ENCODE measurements at places on chromosomes 12 and 14.

DNA sequence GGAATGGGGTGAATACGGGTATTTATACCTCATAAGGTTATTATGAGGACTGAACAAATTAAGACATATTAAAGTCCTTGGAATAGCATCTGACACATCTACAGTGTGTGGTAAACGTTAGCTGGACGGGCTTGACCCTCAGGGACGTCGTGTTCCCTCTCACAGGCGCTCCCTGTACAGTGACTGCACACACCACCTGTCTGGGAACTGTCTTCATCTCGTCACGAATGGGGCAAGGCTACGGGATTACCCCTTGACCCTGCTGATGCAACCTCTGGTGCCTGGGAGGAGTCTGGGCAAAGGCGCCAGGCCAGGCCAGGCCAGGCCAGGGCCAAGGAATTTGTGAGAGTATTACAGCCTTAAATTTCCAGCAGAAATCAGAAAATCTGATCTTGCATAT lies 191.1 kb downstream of the CALM1 start:
- no peak for DNase-seq

DNA sequence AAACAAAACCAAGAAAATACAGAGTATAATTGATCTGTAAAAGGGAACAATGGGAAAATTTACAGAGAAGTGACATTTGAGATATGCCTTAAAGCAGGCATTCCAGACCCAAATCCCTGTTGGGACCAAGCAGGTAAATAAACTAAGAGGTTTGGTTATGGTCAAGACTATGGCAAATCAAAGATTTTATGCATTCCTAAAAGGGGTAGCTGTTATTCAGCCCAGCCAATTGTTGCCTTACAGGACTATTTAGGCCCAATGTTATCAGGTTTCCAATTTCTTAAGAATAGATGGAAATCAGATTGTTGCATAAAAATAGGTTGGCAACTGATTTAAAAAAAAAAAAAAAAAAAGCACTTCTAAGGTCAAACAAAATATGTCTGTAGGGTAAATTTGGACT lies 5.3 kb downstream of the DNAI7 start:
- DNase-seq = no peak

DNA sequence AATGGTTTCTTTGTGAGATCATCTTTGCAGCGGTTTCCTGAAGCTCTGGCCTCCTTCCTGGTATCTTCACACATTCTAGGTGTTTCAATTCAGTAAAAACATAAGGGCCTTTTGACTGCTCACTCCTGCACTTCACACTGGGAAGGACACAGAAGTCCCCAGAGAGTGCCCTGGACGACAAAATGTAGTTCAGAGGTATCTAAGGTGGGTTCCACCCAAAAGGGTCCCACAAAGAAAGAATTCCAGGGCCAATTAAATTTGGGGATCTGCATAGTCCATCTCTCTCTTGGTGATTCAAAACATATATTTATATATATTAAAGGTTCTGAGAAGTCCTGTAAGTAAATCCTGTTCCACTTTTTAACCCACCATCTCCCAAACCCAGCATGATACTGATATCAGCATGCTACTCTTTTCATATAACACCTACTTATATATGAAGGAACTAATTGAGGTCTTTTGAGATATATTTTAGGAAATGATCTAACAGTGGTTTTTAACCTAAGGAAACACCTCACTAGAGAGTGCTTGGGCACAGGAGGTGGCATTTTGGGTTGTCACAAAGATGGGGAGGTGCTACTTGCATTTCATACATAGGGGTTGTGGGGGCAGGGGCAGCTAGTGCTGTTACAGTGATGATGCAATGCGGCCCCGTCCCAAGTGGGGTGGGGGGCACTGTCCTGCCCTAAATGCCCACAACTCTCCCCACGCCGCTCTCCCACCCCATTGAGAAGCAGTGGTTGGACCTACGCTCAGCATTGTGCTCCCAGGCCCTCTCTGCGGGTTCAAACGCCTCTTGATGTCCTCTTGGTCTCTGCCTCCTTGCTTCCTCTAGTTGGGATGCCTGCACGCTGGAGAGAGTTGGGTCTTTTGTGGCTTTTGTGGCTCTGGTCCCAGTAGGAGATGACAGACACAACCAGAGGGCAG lies 109.4 kb downstream of the ARF6 start:
- DNase-seq = peak; percentile 51

- DNase-seq = no peak
Observed at GRCh38 chr14:23307687-23308644, 1.3 kb downstream of the BCL2L2 start.

GRCh38 chr12:50326590-50327284 lies 43.4 kb upstream of the LIMA1 start:
- DNase-seq = peak; percentile 95

- DNase-seq = no peak
Observed at GRCh38 chr14:73236752-73237218, 521 bp upstream of the PAPLN start.

DNA sequence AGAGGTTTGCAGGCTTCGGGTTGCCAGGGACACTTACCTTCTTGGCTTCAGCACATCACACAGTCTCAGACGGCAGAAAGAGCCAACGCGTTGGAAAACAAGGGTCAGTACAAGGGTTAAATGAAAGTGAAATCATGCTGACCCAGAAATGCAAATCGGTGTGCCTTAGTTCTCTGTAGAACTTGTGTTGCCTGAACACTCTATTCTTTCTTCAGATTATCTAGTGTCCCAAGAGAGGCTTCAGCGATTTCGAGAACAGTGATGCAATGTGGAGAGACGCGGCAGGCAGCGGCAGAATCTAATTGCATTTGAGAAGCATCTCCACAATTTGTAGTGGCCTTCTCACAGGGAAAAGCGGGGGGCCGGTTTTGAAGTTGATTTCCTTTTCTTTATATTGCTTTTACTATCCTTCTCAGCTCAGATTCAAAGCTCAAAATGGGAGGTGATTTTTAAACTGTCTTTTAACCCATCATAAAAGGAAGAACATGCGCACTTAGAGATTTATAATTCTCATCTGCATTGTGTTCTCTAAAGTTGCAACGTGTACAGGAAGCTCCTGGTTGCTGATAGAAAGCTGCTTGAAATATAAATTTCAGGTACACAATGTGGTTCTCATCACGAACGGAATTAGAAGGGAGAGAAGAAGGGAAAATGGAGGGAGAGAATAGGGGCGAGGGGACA lies 67.8 kb upstream of the EGLN3 start:
- DNase-seq = peak; percentile 97

DNA sequence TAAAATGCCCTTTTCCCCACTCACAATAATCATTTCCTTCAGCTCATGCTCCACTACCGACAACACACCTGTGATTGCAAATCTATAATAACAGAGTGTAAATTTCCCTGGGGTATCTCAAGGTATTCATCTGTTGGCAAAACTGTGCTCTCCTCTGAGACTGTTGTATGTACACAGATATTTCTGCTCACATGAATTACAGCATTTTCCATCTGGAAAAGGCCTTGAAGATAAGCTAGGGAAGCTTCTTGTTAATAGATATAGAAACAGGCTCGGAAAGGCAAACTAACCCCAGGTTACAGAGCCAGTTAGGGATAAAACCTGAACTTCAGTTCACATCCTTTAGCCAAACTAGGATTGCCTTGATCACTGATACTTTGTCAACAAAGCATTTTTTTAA lies 210.4 kb upstream of the KRR1 start:
- DNase-seq = no peak

DNA sequence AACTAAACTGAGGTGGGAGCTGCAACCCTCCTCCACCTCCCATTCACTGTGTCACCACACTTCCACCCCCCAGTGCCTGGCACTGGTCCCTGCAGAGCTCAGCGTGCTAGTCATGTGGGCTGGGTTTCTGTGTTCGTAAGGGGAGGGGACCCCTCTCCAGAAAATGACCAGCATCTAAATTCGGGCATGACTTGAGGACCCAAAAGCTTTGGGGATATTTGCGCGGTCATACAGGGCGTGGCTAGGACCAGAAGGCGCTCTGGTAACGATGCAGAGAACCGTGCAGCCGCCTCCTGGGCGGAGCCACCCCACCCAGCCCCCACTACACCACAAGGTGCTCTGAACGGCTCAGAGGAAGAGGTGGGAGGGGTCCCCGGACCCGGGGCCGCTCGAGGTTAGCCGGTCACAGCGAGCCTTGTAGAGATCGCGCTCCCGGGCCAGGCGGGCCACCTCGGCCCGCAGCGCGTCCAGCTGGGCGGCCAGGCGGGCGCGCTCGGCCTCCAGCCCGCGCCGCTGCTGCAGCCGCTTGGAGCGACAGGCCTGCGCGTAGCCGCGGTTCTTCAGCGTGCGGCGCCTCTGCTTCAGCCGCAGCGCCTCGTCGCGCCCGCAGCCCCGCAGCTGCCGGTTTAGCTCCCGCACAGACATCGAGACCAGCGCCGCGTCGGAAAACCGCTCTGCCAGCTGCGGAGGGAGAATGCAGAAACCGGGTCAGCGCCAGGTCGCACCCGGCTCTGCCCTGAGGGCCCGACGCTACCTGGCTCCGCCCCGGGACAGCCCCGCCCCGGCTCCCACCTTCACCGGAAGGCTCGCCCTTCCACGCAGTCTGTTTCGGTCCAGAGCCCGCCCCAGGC lies 9.8 kb downstream of the CPNE6 start:
- peak; percentile 86 for DNase-seq

GRCh38 chr12:72275526-72275925 lies 3.4 kb downstream of the TRHDE start:
- DNase-seq = no peak

DNA sequence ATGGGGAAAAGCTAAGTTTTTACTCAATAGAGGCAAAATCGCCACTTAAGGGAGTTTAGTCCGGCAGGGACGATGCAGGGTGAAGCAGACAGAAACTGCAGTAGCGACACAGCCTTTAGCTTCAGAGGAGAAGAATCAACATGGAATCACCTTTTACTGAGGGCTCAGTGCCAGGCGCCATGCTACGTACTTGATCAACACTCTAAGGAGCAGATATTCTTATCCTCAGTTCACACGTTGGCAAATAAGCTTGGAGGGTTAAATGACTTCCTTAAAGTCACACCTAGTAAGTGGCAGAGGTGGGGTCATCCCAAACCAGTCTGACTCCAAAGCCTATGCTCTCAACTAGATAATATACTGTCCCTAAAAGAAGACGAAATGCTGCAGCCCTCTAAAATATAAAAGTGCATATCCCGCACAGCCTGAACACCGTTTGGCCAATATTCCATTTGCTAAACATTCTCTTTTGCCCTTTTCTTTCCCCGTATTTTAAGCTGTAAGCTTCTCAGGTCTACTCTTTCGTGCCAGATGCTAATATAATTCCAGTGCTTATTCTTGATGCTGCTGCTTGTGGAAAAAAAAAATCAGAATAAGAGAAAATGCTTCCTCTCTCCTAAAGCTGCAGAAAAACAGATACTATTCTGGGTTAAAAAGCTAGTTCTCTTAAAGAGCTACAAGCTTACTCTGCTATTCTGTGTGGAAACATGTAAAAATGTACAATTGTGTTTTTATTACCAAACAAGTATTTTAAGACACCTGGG lies 10.9 kb downstream of the CCDC92 start:
- DNase-seq = no peak

GRCh38 chr12:117188961-117189724 lies 1.1 kb downstream of the FBXO21 start:
- no peak for DNase-seq

GRCh38 chr14:82387699-82388098 lies 854.0 kb upstream of the SEL1L start:
- DNase-seq = no peak

DNA sequence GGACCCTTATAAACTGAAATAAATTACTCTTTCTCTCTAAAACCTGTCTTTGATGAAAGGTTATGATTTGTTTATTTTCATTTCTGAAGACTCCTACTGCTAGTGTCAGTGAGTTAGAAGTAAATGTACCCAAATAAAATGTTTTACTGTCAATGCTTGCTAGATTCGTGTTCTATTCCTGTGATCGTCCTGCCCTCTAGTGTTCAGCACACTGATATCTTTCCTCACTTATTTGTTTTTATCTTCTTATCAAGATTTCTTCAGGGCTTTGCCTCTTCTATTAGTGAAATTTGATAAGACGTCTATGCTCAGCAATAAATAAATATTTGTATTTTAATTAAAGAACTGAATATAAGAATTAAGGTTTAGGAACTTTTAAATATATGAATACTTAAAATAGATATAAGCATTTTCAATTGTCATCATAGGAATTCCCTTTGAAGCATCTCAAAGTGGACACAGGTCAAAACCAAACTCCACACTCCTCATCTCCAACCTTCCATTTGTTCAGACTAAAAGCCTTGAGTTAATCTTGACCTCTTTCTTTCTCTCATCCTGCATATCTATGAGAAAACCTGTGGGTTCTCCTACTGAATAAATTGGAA lies 75.8 kb downstream of the C12orf50 start:
- DNase-seq = no peak

GRCh38 chr14:97781961-97782360 lies 984.8 kb downstream of the VRK1 start:
- no peak for DNase-seq

DNA sequence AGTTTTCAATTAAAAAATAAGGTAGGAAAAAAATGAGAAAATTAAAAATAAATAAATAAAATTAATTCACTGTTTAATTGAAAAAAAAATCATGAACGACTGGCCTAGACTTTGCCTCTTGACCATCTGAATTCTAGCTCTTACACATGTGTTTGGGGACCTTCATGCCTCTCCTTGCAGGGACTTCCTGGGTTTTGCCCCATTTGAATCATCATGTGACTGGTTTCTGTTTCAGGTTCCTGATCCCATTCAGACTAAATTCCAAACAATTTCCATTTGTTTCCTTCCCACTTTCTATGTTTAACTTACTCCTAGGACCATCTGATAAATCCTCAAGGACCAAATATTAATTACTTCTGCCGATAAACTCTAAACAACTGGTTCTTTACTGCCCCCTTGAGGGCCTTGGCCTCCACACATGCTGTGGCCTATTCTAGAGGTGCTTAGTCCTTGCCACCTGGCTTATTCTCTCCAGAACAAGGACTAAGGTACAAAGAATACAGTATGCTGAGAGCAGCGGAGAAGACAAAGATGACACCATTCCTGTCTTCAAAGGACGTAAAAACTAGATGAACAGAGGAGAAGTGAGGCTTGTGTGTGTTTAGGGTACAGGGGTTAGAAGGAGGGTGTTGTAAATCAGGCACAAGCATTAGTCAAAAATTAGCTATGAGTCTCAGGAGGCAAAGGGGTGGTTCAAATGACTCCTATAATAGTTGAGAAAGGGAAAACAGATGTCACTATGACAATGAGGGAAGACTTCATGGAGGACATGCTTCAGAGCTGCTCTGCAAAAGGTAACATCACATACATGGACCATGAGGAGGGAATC lies 125.8 kb upstream of the AVPR1A start:
- no peak for DNase-seq

DNA sequence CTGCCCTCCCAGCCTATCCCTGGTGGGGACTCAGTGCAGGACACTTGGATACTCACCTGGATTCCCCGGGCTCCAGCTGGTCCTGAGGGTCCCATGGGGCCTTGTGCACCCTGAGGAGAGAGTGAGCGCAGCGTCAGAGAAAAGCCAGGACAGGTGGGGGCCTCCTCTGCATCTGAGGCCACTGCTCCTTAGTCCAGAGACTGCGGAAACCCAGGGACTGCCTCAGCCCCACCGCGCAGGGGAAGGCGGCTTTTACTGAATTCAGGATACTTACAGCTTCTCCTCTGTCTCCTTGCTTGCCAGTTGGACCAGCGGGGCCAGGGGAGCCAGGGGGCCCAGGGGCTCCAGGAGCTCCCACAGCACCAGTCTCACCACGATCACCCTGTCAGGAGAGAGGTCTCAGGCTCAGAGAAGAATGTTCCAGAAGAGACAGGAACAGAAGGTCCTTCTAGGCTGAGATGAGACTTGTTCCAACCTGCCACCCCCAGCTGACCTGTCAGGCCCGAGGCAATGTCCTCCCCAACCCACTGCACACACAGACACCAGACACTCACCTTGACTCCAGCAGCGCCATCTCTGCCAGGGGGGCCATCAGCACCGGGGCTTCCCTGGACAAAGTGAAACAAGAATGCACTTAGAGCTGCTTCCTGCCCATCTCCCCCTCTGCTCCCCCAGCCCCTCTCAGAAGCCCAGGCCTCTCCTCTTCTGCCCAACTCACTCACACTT lies 13.8 kb downstream of the TMEM106C start:
- no peak for DNase-seq
